ENCODE measurements at places on chromosomes 6 and 20.
A peak's percentile ranks its signal among the peaks of the same experiment; 100 is the strongest.

DNA sequence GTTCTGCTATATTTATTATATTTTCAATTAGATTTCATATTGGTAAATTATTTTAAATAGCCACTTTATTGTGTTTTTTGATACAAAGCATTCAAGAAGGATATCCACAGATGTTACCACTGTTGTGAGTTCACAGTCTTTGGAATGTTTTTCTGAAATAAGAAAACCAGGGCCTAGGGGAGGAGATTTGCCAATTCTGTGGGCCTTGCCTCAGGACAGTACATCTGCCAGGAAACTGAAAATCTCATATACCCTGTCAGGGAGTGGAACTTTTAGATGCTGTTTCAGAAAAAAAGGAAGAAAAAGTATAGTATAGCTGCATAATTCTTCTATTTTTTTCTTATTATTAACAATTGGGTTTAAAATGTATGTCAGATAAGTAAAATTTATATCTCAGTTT is 995.9 kb upstream of the ADGRB3 start:
- no peak for DNase-seq

- DNase-seq, result no peak
These were observed 116.6 kb downstream of the DLL1 start for GRCh38 chr6:170174124-170174770.

GRCh38 chr20:51700809-51701285 is 67.3 kb downstream of the ATP9A start:
- DNase-seq, result no peak

DNA sequence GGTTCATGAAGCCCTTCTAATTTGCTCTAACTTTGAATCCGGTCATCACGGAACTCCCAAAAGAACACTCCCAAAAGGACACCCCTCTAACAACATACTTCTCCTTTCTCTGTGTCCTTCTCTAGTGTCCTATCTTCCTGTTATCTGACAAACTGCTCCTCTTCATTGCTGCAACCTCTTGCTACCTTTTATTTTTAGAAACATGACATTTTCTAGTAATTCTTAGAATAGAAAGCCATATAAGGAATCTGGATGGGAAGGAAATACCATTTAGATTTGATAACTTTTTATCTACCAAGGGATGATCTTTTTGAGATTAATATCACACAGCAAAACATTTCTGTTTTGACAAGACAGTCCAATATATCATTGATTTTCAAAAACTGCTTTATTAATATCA is 63.1 kb downstream of the COL12A1 start:
- DNase-seq, result no peak

- DNase-seq, result no peak
These were observed 96.3 kb downstream of the PRDM1 start for GRCh38 chr6:106182455-106182854.

GRCh38 chr6:122153557-122153956 is 245.9 kb upstream of the HSF2 start:
- no peak for DNase-seq

DNA sequence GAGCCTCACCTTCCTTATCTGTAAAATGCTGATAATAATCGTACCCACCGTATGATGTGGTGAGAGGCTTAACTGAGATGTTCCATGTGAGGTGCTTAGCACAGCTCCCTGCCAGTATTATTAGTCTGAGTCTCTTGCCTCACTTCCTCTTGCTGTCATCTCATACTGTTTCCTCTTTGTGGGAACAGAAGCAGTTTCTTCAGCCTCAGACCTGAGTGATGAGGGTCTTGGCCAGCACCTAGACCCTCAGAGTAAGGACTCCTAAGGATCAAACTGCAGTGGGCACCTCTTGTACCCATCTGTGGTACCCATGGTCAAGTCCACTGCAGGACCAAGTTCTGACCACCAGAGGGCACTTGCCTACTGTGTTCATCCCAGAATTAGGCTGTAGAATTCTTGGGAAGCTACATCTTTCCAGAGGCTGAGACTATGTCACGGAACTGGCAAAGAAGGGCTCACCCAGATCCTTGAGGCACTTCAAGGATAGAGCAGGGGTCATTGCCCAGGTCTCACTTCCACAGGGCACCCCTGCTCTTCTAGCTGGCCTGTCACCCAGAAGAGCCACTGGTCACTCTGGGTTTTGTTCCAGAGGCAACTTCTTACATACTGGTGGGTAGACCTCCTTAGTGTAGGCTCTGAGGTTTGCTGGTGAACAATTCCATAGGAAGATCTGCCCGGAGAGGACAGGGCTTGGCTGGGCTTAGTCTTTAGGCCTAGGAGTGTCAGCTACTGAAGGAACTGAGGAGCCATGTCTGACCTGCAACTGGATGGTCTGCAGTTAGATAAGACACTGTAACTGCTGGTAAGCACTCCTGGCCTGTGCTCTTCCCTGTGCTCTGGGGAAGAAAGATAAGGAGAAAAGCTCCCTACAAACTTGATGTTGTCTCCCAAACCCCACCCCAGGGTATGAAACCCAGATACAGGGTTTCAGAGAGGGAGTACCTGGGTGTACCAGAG is 20.6 kb upstream of the SGK2 start:
- DNase-seq, result peak; percentile 28

- DNase-seq, result no peak
These were observed 60.8 kb downstream of the SYNDIG1 start for GRCh38 chr20:24530131-24530680.

- DNase-seq, result peak; percentile 4
These were observed 102.6 kb downstream of the COL21A1 start for GRCh38 chr6:56144538-56145324.

GRCh38 chr20:35271073-35271882 is 6.6 kb downstream of the MMP24OS start:
- DNase-seq, result no peak

DNA sequence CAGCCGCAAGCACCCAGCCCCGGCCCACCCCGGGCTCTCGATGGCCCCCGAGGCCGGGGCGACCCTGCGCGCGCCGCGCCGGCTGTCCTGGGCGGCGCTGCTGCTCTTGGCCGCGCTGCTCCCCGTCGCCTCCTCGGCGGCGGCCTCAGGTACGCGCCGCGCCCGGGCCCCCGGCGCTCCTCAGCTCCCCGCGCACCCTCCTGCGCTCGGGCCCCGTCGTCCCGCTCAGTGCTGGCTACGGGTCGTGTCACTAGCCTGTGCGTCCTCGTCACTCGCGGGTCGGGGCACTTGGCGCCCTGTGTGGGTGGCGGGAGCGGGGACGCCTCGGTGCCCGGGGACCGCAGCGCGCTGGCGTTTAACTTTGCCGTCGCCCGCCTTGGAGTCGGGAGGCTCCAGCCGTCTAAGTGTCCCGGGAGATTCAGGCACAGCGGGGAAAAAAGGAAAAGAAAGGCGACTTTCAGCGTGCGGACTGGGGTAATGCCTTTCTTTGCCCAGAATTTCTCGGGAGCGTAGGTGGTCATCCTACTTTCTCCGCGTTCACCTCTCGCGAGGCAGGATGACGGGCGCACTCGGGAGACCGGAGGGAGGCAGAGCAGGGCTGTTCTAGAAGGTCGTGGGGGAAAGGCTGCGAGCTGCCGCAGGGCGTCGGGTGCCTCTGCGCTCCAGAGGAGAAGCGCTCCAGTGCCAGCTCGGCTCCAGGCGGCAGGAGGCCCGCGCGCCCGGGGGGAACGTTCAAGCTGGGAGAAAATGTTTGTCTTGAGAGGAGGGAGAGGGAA is 545 bp downstream of the FNDC1 start:
- DNase-seq, result no peak

DNA sequence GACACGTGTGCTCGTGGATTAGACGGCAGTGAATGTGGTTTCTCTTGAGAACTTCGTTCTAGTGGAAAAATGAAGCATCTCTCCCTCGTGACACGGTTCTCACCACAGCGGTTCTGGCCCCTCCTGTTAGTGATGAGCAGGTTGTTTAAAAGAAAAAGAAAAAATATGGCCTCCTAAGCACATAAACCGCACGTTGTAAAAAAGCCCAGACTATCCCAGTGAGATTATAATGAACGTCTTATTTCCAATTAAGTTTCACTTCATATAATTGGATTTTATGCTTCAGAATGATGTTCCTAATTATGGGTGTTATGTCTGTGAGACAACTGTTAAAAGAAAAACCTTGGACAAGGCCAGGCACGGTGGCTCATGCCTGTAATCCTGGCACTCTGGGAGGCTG is 74.5 kb upstream of the FRMD1 start:
- DNase-seq, result no peak

GRCh38 chr20:48205786-48206185 is 420.5 kb upstream of the SULF2 start:
- no peak for DNase-seq

DNA sequence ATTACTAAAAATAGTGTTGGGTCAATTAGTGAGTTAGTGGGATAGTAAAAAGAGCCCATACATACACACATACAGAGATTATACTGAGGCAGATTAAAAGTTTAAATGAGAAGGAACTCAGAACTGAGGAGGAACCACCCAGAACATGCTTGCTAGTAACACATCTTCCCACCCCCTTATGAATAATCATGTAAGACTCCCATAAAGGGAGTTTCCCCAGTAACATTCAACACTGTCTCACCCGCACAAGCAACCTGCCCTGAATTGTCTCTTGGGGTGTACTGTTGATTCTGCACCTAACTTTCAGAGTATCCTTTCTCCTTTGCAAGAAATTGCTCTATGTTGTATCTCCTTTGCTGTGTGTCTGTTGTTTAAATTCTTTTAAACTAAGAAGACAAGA is 11.1 kb upstream of the HLA-DQB2 start:
- DNase-seq, result no peak

DNA sequence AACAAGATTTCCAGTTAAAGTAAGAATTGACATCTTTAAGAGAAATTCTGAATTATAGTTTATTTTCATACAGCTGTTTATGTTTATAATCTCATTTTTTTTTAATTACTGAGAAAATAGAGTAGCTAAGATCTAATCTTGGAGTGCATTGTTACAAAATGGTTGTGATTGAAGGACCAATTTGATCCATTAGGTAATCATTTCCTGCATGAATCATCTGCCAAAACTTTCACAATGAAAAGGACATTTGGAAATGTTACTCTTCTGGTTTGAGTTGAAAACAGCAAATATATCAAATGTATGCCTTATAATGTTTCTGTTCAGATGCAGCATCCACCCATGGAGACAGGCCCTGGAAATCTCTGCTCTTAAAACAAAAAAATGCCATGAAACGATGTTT is 19.0 kb downstream of the TUBB2A start:
- no peak for DNase-seq

GRCh38 chr6:170082067-170082466 is 208.8 kb downstream of the DLL1 start:
- DNase-seq, result no peak

GRCh38 chr6:23940466-23940865 is 185.5 kb upstream of the NRSN1 start:
- no peak for DNase-seq

DNA sequence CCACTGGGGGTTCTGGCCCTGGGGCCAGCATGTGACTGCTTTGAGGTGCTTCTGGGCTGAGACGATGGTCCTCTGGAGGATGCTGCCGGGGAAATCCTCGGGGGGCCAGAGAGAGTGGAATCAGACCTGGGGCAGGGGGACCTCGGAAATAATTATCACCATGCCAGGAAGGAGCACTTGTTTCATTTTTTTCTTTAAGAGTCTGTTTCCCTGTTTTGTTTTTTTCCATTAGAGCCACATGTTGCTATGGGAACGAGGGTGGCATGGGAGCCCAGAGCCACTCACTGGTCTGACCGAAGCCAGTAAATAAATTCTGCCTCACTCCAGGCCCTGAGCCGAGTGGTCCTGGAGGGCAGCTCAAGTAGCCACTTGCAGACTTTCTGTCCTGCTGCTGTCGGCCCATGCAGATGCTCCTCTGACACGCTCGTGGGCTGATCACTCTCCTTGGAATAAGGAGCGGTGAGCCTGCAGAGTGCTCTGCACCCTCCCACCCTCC is 365.1 kb downstream of the ZFAND3 start:
- no peak for DNase-seq

DNA sequence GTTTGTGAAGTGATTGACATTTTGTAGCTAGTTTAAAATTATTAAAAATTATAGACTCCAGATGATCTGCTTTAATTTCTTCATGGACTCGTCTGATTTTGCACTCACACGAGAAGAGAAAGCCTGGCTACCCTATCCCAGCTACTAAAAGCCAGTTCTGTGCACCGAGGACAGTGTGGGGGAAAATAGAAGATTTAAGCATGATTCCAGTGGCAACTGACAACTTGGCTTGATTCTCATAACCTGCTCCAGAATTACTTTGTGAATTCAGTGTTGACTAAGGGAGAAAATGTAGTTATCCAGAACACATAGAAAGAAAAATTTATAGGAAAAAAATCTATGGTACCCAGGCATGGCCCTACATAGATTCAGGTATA is 88.7 kb downstream of the SNAP25 start:
- DNase-seq, result no peak

- DNase-seq, result no peak
These were observed at the start of gene SLC18B1 for GRCh38 chr6:132797951-132798868. TSS of gene SLC18B1 (minus strand) at chr6:132798637. CDS start at chr6:132798456, 181 bp downstream.

DNA sequence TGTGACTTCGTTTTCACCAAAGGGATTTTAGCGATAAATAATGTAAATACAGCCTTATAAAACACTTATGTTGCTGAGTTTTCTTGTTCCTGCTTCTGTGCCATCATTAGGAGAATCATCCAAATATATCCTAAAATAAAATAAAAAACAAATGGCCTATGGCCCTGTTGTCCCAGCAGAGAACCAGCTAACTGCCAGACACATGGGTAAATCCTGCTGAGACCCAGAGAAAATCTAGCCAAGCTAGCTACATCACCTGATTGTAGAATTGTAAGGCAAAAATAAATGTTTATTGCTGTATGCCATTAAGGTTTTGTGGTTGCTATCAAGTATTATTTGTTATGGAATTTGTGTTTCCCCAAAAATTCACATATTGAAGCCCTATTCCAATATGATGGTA is 631.2 kb upstream of the SYNCRIP start:
- DNase-seq, result no peak

DNA sequence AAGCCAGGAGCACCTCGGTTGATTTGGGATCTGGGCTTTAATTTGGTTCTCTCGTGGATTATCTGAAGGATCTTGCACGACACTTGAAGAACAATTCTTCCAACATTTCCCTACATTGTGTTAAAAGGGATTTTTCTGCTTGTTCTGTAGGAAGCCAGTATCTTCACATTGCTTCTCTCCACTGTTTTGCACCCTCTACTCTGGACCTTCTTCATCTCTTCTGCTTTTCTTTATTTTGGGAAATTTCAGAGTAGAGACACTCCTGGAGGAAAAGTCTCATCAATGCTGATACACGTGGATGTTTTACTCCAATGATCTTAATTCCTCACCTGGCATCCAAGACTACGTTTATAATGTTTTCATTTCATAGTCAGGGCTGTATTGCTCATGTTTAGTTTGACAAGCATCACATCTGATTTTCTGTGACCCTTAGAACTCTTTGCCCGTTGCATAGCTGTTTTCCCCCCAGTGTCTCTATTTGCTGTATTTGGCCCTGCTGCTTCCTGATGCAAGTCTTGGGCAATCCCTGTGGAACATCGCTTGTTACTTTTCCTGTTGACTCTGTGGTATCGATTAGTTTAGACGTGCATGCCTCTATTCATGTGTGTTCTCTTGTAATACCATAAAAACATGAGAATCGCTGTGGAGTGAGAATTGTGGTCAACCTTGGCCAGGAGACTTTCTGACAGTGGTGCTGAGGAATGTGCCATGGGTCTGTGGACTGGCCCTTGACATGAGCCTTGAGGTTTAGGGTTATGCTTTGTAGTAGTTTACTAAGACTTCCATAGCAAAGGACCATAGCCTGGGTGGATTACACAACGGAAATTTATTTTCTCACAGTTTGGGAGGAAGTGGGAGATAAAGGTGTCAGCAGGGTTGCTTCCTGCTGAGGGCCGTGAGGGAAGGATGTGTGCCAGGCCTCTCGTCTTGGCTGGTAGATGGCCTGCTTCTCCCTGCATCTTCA is 12.5 kb downstream of the PLCB1 start:
- peak; percentile 57 for DNase-seq

GRCh38 chr20:37627060-37627766 is 66.6 kb upstream of the CTNNBL1 start:
- peak; percentile 7 for DNase-seq

- no peak for DNase-seq
These were observed 398.0 kb downstream of the EPHA7 start for GRCh38 chr6:93021235-93021915.

Measured in AG09319 (cell line).